ENCODE measurements at places on chromosomes 16 and 17.

DNA sequence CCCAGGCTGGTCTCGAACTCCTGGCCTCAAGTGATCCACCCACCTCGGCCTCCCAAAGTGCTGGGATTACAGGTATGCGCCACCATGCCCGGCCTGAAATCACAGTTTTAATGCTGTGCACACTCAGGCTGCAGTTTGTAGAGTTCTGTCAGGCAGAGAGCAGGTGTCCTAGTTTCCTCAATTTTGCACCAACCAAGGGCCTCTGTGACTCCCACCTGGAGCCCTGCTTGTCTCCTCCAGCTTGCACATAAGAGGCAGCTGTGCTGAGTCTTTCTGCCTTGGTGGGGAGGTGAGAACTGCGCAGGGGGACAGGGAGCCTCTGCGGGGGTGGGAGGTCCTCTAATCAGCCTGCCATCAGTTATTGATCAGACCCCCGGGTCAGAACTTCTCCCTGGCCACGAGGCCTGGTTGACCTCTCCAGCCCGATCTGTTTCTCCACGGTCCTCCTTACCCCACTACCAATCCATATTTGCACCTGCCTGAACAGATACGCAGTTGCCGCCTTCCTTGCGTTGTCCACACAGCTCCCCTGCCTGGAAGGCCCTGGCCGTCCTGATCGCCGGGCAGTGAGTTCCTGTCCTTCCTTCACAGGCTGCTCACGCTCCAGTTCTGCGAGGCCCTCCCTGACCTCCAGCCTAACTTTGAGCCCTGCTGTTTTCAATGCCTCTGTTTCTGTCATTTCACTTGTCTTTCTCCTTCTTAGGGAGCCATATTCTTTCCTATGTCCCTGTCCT lies 48.1 kb upstream of the SIAH1 start:
- no peak for DNase-seq

- no peak for DNase-seq
These were observed 7.8 kb upstream of the EFTUD2 start for GRCh38 chr17:44906763-44907728.

DNA sequence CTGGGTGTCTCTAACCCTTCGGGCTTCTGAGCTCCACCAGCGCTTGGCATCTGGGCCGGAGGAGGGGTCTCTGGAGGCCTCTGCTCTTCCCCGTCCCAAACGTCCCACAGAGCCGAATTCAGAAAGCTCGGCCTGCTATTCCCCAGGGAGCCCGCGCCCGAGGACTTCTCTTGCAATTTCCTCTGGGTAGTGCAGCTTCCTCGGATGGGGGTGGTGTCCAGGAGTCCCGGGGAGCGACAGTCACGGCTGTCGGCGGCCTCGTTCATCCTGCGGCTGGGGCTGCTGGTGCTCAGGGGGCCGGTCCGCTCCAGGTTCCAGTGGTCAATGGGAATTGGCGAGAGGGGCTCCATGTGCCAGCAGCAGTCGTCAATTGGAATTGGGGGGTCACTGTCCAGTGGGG lies 11.8 kb upstream of the NLRC3 start:
- no peak for DNase-seq

DNA sequence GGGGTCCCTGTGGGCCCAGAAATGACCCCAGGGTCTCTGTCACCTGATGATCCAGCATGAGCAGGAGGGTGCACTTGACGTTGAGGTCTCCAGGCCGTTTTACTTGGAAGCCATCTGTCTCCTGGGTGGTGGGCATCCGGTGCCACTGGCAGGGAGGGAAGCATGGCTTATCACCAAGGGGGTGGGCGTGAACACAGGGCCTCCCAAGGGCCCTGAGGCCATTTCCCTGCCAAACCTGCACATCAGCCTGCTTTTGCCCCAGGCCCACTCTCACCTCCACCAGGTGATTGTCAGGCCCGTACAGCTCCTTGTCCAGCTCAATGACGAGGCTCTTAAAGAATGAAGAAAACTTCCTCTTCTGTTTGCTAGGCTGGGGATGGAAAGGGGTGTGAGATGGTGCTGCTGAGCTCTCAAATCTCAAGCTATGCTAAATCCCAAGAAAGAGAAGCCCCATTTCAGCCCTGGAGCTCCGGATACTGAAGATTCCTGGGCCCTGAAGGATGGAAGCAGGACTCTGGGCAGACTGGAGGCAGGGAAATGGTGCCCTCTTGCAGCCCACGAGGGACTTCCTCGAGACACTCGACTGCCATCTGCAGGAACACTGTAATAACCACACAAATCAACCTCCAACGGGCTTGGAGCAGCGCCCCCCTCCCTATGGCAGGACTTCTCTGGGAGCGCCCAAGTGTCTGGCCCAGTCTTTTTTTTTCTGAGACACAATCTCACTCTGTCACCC lies 7.1 kb upstream of the FTSJ3 start:
- DNase-seq = no peak

- peak; percentile 17 for DNase-seq
These were observed 2.5 kb downstream of the ARHGAP27 start for GRCh38 chr17:45430006-45430737.
